ENCODE measurements at places on chromosomes 2 and 18.

GRCh38 chr2:10340593-10340975 is 37.9 kb downstream of the HPCAL1 start:
- DNase-seq: no peak

GRCh38 chr2:85666435-85667316 is 1.3 kb downstream of the SFTPB start:
- no peak for DNase-seq

- no peak for DNase-seq
These were observed 10.0 kb downstream of the MAPK4 start for GRCh38 chr18:50569930-50570329.

DNA sequence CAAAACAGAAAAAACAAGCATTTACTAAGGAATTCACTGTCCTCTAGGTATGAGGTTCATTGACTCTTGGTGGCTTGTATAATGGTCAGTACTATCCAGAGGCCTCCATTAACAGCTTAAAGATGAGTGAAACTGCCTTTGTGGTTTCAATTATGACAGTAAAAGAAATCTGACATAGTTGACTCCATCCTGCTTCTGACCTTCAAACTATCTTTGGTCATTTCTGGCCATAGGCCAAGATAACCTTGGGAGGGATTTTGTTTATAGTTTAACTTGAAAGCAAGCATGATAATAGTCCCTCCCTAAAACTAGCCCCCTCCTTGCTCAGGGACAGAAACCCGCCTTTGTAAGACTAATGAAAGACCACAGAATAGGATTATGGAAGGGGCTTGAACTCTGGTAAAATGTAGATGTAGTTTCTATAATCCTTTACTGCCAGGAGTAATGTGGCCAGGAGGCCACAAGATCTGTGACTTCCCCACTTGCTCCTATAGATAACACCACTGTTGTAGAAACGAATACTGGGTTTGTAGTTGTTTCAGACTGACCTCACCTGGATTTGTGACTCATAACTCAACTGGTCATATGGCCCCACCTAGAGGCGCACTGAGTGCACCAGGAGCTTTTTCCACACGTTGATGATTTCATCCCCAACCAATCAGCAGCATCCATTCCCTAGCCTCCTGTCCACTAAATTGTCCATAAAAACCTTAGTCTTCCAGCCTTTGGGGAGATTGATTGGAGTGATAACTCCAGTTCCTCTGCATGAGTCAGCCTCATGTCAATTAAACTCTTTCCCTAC is 8.6 kb upstream of the PLEKHM3 start:
- no peak for DNase-seq

- no peak for DNase-seq
These were observed 50.9 kb upstream of the PHLPP1 start for GRCh38 chr18:62664414-62664813.

DNA sequence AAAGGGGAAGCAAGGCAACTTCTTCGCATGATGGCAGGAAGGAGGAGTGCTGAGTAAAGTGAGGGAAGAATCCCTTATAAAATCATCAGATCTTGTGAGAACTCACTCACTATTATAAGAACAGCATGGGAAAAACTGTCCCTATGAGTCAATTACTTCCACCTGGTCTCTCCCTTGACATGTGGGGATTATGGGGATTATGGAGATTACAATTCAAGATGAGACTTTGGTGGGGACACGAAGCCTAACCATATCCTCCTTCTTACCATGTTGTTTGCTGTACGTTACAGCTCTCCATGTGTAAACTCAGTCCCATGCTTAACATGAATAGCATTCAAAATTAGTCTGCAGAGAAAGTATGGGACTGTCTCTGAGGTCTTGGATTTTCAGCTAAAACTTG is 1096.8 kb upstream of the ACVR2A start:
- no peak for DNase-seq

DNA sequence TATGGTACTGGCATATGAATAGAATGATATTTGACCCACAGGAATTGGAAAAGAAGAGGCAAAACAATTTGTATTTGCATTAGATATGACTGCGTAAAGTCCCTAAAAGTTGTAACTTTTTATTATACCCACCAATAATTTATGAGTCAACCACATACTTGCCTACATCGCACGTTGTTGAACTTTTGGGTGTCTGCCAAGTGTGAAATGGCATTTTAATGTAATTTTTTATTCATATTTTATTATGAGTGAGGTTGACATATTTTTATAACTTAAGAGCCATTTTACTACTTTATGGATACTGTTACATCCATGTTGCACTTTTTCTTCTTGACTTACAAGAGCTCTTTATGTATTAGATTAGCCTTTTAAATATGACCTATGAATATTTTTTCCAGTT is 4.6 kb downstream of the DSC2 start:
- DNase-seq: no peak

- DNase-seq: no peak
These were observed 16.4 kb downstream of the LRRFIP1 start for GRCh38 chr2:237643582-237644380.

GRCh38 chr18:79581406-79581805 is 98.2 kb upstream of the CTDP1 start:
- no peak for DNase-seq

GRCh38 chr18:7290077-7290476 is 59.2 kb downstream of the LRRC30 start:
- no peak for DNase-seq

- DNase-seq: no peak
These were observed 697 bp upstream of the SPATS2L start for GRCh38 chr2:200305797-200306195.

GRCh38 chr2:53901192-53901591 is 41.4 kb upstream of the GPR75 start:
- no peak for DNase-seq

- DNase-seq: no peak
These were observed 783.6 kb downstream of the CBLN2 start for GRCh38 chr18:71760541-71760940.

DNA sequence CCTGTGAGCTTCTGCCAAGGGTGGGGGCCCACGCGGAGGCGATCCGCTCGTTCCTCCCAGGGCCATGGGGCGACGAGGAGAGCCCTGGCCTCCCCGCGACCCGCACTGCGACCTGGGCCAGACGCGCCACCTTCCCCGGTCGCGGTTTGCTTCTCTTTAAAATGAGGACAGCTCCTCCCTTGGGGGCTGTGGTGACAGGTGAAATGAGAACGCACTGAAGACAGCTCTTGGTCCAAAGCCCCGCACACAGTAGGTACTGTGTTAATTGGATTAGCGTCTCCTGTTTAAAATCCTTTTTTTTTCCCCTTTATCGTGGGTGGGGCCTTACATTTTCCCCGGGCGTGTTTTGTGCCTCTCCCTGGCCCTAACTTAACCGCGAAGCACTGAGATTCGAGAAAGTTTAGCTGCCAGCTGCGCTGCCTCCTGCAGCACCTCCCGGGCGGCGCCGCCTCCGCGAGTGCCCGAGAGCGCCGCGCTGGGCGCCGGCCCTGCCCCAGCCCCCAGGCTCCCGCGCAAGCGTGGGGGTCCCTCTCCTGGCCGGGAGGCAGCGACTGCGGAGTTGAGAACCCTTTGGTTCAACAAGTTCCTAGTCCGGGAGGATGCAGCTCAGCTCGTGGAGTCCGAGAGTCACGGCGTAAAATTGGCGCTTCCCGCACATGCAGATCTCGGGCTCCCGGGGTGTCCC is 1.1 kb downstream of the HPCAL1 start:
- peak; percentile 50 for DNase-seq

- DNase-seq: peak; percentile 6
These were observed 327 bp downstream of the LTBP1 start for GRCh38 chr2:32947076-32947483.

DNA sequence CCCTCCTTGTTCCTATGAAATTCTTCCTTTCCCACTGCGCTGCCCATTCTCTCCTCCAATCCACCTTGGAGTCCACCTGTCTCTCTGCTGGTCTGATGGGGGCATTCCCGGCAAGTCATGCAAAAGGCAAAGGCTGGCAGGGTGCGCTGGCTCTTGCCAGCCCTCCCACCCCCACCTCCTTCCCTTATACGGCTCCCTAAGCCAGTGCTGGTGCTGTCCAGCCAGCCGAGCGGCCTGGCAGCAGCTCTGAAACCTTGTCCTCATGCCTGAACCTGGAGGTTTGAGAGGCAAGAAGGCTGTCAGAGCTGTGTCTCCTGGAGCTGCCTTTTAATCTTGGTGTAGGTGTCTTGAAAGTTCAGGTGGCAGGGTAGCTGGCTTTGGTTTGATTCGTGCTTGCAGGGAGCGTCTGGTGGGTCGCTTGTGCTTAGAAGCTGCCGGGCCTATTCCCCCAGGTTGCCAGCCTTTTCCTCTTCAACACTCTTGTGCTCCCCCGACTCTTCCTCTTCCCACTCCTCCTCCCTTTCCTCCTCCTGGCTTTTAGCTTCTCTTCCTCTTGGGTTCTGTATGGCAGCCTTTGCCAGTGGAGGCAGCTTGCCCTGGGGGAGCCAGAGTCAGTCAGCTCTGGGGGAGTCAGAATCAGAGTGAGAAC is 748 bp downstream of the LIPG start:
- no peak for DNase-seq

GRCh38 chr2:241015439-241015838 is 17.0 kb downstream of the SNED1 start:
- DNase-seq: no peak

- DNase-seq: no peak
These were observed 36.8 kb upstream of the GPR17 start for GRCh38 chr2:127609031-127609751.

- no peak for DNase-seq
These were observed 143.9 kb upstream of the RND3 start for GRCh38 chr2:150631236-150631821.

GRCh38 chr2:157085522-157085921 is 172.0 kb upstream of the GALNT5 start:
- DNase-seq: no peak

DNA sequence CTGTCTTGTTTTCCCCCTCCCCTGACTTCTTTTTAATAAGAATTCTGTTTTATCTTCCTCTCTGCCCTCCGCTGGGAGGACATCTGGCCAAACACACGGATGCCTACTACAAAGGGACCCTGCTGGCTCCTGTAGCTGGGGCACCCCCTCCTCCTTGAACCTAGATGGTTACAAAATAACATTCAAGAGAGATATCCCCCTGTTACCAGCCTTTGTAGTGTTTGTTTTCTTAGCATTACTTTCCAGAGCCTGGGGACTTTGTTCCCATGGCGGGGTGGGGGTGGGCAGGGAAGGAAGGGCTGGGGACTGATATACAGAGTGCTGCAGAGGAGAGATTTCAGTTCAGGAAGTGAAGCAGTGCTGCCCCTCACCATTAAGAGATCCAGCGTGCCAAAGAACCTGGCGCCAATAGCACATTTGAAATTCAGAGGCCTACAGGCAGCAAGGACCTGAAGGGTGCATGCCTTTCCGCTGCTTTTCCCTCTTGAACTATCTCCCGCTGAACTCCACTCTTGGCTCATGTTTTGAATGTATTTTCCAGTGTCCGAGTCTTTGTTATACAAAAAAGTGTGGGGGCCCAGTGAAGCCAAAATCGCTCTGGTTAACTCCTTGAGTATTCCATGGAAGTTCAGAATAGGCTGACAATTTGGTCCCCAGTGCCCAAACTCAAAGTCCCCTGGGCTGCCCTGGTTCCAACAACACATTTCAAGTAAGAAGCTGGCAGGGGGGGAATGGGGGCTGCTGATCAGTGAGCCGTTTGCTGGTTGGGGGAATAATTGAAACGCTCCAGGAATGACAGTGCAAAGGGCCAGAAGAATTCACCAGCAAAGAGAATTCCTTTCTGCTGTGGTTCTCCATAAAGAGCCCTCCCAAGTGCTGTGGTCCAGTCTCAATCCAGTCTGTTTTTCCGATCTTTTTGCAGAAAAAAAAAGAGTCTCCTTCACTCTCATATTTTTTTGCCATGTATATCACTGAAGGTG is 94.8 kb upstream of the THOC1 start:
- no peak for DNase-seq

- no peak for DNase-seq
These were observed 27.8 kb upstream of the COL6A3 start for GRCh38 chr2:237441605-237442274.

DNA sequence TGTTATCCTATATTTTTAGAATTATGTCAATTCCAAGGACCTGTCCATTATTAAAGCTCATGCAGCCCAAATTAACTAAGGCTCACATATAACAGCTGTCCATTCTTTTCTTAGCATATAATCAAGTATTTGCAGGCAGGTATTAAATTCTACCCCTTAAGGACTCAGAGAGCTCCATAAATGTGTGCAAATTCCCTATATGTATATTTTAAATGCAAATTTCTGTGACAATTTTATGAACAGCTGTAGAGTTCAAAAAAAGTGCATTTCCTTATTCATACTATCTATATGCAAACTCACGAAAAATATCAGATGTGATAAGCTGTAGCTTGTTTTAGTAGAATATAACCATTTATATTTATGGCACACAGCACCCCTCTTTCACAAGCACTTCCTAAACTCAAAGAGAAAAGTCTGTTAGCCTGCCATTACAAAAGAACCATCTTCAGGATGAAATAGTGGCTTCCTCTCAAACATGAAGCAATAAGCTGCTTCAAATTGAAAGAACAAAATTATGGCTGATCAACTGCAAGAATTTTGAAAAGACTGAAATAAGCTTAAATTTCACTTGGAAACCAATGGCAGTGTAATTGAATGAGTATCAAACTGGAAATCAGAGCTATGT is 155.0 kb upstream of the REG3G start:
- DNase-seq: no peak

DNA sequence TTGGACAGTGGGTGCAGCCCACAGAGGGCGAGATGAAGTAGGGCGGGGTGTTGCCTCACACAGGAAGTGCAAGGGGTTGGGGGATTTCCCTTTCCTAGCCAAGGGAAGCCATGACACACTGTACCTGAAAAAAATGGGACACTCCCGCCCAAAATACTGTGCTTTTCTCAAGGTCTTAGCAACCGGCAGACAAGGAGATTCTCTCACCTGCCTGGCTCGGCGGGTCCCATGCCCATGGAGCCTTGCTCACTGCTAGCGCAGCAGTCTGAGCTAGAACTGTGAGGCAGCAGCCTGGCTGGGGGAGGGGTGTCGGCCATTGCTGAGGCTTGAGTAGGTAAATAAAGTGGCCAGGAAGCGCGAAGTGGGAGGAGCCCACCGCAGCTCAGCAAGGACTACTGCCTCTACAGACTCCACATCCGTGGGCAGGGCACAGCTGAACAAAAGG is 244.7 kb downstream of the NBAS start:
- DNase-seq: no peak

DNA sequence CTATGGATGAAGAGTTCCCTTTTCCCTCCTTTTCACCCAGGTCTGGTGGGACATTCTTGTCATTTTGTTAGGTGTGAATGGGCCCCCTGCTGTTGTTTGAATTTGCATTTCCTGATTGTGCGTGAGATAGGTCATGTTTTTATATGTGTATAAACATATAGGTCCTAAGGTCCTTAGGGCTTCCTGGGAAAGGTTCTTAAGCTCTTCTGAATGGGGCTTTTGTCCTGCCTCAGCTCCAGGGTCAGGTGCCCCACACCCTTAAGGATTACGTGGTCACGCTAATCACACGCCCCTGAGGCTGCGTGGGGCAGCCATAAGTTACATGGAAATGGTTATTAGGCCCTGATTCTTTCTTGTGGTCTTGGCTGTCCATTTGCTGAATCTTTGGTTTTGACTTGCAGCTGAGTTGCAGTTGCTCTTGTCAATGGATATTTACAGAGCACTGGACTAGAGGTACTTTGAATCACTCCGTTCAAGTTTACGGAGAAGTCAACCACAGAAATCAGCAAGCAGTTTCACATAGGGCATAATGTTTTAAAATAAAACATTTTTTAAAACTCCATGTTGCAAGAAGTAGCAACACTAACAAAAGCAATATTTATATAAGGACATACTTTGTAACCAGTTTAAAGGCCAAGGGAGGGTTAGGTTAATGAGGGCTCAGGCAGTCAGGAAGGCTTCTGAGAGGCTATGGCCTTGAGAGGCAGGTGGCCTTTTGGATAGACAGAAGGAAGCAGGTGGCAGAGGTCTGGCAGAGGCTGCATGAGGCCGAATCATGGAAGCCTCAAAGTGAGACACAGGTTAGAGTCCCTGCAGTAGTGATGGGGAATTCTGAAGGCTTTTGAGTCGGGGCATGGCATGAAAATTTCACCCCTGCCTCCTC is 24.2 kb downstream of the LIPG start:
- no peak for DNase-seq
